ENCODE measurements at places on chromosomes 5 and 9.

DNA sequence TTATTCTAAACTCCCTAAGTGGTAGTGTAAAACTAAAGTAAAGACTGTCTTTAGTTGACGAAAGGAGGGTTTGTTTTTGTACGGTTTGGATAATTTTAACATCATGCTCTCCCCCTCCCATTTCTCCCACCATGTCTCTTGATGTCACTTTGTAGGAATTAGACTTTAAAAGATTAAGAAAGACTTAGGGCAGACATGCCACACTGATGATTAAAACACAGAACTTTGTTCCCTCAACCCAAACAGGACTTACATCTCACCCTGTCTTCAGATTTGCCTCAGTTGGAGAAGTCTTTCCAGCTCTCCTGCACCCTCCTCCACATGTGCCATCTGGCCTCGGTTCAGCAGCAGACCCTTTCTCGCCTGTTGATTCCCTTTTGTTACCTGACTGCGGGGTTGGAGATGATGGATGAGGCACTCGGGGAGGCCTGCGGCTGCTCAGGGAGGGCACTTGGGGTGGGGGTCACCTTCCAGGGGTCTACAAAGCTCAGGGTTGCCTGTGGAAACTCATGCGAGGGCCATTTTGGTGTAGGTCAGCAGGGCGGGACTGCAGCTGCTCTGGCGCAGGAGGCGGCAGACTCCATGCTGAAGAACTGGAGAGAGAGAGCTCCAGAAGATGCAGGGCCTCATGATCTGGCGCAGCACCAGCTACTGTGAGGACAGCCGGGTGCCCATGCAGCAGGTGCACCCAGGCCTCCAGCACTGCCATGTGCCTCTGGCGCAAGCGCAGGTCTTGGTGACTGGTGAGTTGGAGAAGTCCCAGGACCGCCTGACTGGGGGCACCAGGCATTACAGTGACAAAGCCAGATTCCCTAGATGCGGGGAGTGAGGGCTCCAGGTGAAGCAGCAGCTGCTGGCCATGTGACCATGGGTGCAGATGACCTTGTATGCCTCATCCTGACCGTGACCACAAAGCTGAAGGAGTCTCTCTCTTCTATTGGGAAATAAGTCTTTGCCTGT lies 24.5 kb upstream of the EXOC3 start:
- DNase-seq: no peak

GRCh38 chr9:136351252-136351800 lies 12.2 kb downstream of the DNLZ start:
- no peak for DNase-seq

GRCh38 chr5:133925866-133926488 lies 42.4 kb downstream of the C5orf15 start:
- no peak for DNase-seq

GRCh38 chr9:106575823-106576222 lies 287.1 kb upstream of the ZNF462 start:
- DNase-seq: no peak

- DNase-seq: no peak
These were observed 18.1 kb downstream of the YTHDC2 start for GRCh38 chr5:113531481-113532159.

GRCh38 chr5:174047472-174048099 lies 2.1 kb downstream of the NSG2 start:
- no peak for DNase-seq

GRCh38 chr9:116475201-116475600 lies 211.9 kb upstream of the TRIM32 start:
- DNase-seq: no peak

- DNase-seq: no peak
These were observed 490.9 kb downstream of the NFIB start for GRCh38 chr9:13823026-13823425.

GRCh38 chr9:136840877-136841645 lies 1.2 kb upstream of the AJM1 start:
- DNase-seq: peak; percentile 43

DNA sequence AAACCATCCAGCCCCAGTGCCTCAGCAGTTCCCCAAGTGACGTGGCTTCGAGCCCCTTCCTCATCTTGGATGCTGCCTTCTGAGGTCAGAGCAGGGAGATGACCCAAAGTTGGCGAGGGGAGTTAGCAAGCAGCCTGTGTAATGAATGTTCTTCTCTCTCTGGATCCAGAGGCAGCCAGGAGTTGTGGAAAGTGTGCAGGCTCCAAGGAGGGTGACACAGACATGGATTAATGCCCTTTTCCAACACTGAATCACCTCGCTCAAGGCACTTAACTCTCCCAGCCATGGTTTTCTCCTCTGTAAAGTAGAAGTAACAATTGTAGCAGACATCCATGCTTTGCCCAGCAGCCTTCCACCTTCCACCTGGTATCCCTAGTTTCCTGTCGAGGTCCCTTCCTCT lies 64.6 kb upstream of the HAND1 start:
- no peak for DNase-seq

DNA sequence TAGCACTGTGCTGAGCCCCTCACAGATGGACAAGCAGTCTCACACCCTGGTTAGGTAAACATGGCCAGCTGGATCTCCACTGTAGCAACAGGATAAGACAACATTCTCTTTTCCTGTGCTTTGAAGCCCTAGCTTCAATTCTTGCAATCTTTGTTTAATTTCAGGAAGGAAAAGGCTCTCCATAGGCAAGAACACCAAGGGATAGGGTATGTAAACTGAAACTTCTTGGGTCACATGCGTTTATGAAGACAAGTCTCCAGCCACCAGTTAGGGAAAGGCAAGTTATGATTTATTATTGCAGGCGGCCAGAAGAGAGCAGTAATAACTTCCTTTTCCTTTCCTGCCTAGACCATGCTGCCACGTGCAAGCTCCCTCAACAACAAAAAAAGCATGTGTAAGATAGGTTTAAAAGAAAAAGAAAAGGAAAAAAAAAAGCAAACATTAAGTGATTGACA lies 50.1 kb upstream of the POU5F2 start:
- peak; percentile 31 for DNase-seq

- DNase-seq: no peak
These were observed 47.7 kb upstream of the TLX3 start for GRCh38 chr5:171261361-171261760.

GRCh38 chr5:54580997-54581811 lies 63.6 kb downstream of the SNX18 start:
- DNase-seq: no peak

GRCh38 chr5:174493530-174493929 lies 230.9 kb upstream of the MSX2 start:
- no peak for DNase-seq

DNA sequence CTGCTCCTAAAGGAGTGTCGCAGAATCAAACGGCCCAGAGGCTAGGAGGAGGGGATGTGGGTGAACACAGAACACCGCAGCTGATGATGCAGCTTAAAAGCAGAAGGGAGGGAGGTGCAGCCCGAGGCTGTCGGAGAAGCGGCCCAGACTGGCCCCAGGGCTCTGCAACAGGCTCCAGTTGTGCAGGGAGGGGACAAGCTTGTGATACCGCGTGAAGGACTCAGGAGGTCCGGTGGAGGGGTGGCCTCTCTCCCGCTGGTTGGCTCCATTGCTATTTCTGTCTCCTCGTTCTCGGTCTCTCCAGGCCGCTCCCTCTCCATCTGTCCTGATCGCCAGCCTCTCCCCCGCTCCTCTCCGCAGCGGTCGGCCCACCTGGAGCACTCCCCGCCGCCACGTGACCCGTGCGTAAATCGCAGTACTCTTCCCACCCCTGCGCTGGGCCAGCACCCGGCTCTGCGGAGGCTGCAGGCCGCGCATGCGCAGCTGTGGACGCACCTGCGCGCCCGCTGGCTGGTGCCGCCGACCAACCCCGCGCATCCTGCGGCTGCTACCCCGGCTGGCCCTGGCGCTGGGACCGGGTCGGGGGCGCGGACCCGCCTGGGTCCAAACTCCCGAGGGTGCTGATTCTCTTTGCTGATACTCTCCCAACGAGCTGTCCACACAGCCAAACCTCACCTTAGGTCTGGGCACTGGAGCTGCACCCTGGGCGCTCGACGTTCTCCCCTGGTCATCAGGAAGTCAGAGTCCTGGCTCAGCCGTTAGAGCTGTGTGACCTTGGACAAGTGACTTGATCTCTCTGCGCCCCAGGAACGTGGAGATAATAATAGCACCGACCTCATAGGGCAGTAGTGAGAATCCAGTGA lies 3.7 kb upstream of the STXBP1 start:
- DNase-seq: peak; percentile 92

GRCh38 chr5:138753794-138754698 lies 821 bp downstream of the CTNNA1 start:
- DNase-seq: peak; percentile 72

DNA sequence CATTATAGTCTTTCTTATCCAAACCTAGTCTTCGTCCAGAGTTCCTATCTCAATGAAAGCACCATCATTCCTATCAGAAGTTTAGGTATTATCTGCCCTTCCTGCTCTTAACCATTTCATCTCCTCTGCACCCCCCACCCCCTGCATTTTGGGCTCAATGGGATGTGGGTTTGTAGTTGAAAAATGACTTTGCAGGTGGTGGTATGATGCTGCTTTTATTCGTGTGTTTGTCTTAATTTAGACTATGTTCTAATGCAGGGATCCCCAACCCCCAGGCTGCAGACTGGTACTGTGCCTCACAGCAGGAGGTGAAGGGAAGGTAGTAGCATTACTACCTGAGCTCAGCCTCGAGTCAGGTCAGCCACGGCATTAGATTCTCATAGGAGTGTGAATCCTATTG lies 49.4 kb upstream of the ZNF608 start:
- no peak for DNase-seq

GRCh38 chr5:50463047-50463446 lies 22.0 kb upstream of the EMB start:
- DNase-seq: no peak

DNA sequence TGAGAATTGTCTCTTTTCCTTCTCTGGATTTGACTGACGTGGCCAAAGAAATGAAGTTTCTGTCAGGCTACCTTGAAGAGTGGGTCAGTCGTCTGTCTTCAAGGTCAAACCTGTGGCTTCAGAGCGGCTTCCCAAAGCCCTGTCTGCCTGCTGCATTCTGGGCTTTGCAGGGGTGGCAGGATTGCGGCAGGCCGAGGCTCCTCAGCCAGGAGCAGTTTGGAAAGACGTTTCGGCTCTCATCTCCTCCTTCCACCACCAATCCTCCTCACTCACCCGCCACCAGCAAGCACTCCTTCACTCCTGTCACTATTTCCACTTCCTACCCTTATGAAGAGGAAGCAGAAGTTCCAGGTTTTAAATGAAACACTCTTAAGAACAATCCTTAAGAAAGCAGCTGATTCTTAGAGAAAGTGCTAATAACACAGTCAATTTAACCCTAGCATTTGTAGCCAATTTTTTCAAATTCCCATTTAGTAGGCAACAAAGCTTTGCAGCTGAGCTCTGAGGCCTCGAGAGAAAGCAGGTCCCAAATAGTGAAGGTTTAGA lies 351.7 kb downstream of the ZNF608 start:
- no peak for DNase-seq

DNA sequence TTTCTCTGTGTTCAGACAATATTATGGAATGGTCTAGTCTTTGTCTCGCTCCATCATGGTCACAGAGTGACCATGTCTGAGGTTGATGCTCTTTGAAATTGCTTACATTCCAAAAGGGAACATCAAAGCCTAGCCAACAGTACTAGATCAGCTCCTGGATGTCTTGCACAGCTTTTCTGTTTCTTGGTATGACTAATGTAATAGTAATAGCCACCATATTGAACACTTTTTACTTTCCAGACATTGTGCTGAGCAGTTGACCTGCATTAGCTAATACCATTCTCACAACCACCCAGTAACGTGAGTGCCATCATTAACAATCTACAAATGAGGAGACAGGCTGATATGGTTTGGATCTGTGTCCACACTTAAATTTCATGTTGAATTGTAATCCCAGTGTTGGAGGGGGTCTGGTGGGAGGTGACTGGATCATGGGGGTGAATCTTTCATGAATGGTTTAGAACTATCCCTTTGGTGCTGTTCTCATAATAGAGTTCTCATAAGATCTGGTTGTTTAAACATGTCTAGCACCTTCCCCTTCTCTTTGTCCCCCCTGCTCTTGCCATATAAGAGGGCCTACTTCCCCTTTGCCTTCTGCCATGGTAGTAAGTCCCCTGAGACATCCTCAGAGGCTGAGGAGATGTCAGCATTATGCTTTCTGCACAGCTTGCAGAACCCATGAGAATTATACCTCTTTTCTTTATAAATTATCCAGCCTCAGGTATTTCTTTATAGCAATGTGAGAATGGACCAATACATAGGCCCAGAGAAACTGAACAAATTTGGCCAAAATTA lies 577.5 kb upstream of the CLINT1 start:
- DNase-seq: no peak

- DNase-seq: no peak
These were observed 120.3 kb upstream of the SPATA31C2 start for GRCh38 chr9:88258601-88259000.

- DNase-seq: no peak
These were observed 1269.2 kb downstream of the EFNA5 start for GRCh38 chr5:106401561-106401960.

- DNase-seq: no peak
These were observed 70.7 kb upstream of the SLC25A51 start for GRCh38 chr9:37974506-37975173.

- no peak for DNase-seq
These were observed 26.3 kb upstream of the TTC1 start for GRCh38 chr5:159982421-159983173.

Data from NCI-H2227 treated with DMSO at 0.1 percent for 48 hours (cell line).